ENCODE measurements at places on chromosomes 4 and X.
A peak's percentile ranks its signal among the peaks of the same experiment; 100 is the strongest.

DNA sequence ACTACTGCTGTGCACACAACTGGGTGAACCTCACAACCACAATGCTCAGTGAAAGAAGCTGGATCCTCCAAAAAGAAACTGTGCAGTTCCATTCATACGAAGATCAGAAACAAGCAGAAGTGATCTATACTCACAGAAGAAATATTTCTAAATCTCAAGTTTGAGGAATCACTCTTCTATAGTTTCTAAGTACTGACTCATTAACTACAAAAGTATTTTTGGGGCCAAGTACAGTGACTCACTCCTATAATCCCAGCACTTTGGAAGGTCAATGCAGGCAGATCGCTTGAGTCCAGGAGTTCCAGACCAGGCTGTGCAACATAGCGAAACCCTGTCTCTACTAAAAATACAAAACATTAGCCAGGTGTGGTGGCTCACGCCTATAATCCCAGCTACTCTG, 51.3 kb upstream of the RELL1 start:
- no peak for DNase-seq

DNA sequence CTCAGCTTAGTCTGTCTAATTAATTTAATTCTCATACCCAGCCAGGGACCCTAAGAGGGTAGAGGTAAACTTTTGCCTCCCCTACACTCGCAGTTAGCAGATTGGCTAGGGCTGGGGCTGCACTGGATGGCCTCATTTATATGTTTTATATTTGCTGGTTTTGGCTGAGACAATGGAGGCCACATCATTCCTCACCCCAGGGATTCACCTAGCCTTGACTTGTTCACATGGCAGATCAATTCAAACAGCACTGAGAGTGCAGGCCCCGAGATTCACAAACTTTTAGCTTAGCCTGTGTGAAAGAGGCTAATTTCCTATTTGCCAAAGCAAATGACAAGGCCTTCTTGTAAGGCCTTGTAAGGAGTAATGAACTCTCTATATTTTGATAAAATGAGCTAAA, 844.4 kb downstream of the ARAP2 start:
- DNase-seq, result no peak

- no peak for DNase-seq
Observed at GRCh38 chr4:139844459-139845036, 178.9 kb downstream of the MGST2 start.

GRCh38 chr4:163562496-163562895, 68.0 kb downstream of the TMA16 start:
- DNase-seq, result no peak

DNA sequence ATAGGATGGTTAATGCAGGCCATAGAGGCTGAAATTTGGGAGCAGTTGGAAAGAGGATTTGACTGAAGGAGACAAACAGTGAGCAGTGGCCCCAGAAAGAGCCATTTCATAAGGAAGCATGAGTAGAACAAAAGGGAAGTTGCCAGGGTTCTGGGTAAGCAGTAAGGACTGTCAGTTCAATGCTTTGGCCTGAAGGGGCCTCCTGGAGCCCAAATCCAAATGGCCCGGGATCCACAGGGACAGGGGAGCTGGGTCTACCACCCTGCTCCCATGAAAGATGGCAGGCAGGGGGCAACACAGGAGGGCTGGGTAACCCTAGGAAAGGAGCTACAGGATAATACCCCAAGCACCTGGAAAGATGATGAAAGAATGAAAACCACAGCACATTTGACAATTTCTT, 4.1 kb upstream of the INTS6L start:
- DNase-seq, result peak; percentile 26

DNA sequence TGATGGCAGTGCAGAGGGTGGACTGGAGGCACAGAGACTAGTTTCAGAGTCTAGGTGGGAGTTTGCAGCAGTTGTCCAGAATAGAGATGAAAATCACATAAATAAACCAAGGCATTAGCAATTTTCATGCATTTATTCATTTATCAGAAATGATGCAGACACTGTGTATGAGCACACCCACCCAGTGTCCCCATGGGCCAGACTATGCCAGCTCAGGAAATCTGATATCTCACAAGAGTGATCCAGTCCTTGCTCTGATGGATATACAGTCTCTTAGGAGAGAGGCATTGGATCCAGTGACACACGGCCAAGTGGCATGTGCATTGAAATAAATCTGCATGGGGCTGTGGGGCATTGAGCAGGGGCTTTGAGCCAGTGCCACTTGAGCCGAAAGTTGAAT, 228.2 kb downstream of the FRMPD4 start:
- no peak for DNase-seq

GRCh38 chrX:26606971-26607370, 391.0 kb downstream of the MAGEB5 start:
- DNase-seq, result no peak

- peak; percentile 94 for DNase-seq
Observed at GRCh38 chr4:24488399-24489164, 95.8 kb downstream of the DHX15 start.

GRCh38 chr4:173534434-173534833, 4.4 kb upstream of the HAND2 start:
- DNase-seq, result no peak

GRCh38 chrX:133390676-133391075, 24.6 kb downstream of the GPC4 start:
- DNase-seq, result no peak

- DNase-seq, result no peak
Observed at GRCh38 chr4:14877246-14878225, 124.7 kb upstream of the CPEB2 start.

DNA sequence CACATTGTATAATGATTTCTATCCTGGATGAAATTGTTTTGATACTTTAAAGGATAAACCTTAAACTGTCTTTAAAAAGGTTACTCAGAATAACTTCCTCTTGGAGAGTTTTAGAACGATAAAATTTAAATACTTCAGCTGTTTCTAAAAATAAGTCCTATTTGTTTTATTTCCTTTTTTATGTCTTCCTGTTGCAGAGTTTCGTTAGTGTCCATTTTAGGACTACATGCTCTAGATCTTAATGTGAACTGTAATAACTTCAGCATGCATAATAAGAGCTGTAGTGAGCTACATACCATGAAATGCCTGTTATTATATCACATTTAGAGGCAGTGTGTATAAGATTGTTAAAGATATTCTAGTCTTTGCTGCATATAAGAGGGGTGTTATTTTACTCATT, 14.6 kb downstream of the ATP10D start:
- no peak for DNase-seq

DNA sequence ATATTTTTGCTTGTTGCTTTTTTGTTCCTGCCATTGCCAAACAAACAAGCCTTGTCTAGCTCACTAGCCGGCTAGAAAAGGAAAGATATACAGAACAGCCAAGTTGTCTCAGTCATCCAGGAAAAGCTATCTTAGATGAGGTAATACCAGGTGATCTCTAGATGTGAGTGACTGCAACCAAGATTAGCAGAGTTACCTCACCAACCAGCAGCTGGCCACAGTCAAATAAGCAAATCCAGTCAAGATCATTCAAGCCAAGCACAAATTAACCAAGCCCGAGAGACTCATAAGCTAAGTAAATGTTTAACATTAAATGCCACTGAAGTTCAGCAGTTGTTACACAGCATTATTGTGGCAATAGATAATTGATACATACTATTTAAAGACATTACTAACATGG, 108.6 kb downstream of the CENPC start:
- DNase-seq, result no peak

- DNase-seq, result peak; percentile 41
Observed at GRCh38 chr4:120921456-120922380, 808 bp downstream of the PRDM5 start.

DNA sequence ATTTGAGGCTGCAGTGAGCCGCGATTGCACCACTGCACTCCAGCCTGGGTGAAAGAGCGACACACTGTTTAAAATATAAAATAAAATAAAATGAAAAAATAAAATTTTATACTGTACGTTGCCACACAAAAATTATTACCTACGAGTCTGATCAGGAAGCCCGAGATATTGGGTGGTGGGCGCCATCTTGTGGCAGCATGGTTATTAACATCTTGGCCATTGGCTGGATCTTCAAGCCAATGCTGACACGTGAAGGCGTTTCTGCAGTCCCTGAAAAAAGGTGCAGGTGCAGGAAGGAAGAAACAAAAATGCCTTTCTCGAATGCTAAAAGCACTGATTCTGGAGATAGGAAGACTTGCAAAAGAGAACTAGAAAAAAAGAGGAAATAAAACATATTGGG, 4.9 kb upstream of the TLR8 start:
- peak; percentile 52 for DNase-seq

- no peak for DNase-seq
Observed at GRCh38 chrX:146154191-146154590, 336.6 kb downstream of the SLITRK2 start.

DNA sequence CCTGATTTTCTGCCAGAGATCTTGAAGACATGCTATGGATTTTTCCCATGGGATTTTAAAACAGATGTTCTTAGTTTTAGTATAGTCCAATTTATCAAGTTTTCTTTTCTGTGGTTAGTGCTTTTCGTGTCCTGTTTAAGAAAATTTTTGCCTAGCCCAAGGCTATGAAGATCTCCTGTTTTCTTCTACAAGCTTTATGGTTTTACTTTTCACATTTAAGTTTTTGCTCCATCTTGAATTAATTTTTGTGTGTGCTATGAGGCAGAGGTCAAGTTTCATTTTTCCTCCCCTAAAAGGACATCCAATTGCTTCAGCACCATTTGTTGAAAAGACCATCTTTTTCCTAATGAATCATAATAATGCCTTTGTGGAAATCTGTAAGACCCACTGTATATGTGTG, 65.6 kb downstream of the POLR2B start:
- no peak for DNase-seq

DNA sequence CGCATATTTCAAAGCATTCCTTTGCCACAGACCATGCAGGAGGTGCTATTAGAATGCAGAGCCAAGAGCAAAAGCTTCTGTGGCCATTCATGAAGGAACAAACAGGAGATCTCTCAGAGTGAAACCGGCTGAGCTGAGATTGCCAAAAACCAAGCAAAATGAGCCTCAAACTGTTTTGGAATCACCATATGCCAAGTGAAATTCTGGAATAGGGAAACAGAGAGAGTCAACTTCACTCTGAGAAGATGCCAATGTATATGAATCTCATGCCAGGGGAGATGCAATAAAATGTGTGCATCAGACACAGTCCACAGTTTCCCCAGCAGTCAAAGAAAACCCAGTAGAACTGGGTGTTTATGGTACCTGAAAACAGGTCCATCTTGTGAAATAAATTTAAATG, 42.3 kb downstream of the SRPX start:
- DNase-seq, result no peak

DNA sequence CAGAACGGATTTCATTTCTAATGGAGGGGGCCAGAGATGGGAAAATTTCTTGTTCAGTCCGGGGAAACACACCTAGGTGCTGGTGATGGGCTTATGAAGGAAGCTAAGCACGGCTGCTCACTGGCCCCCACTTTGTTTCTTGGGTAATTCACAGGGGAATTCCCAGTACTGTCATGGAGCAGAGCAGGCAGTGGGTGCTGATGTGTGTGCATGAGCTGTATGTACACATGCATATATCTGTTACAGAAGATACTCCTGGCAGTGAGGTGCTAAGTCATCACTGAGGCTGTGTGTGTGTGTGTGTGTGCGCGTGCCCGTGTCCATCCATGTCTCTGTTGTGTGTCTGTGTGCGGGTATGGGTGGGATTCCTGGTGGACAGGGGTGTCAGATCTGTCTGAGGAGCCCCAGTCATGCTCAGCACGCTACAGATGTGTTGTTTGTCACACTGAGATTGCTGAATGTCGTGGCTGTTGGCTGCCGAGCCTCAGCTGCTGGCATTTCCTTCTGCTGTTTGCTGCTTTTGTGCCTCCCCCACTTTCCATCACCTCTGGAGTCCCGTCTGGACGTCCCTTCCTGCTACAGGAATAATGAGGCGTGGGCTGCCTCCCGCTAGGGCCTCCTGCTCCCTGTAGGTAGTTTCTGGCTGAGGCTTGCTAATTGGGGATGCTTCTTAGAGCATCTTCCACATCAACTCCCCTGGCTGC, 53.3 kb downstream of the JADE1 start:
- no peak for DNase-seq

GRCh38 chr4:139576219-139576618, 20.2 kb upstream of the SETD7 start:
- no peak for DNase-seq

- no peak for DNase-seq
Observed at GRCh38 chr4:109051054-109051453, 251.4 kb downstream of the COL25A1 start.

GRCh38 chrX:39910651-39911050, 187.1 kb downstream of the BCOR start:
- DNase-seq, result no peak

- no peak for DNase-seq
Observed at GRCh38 chrX:54473993-54474859, 21.8 kb downstream of the FGD1 start.

DNA sequence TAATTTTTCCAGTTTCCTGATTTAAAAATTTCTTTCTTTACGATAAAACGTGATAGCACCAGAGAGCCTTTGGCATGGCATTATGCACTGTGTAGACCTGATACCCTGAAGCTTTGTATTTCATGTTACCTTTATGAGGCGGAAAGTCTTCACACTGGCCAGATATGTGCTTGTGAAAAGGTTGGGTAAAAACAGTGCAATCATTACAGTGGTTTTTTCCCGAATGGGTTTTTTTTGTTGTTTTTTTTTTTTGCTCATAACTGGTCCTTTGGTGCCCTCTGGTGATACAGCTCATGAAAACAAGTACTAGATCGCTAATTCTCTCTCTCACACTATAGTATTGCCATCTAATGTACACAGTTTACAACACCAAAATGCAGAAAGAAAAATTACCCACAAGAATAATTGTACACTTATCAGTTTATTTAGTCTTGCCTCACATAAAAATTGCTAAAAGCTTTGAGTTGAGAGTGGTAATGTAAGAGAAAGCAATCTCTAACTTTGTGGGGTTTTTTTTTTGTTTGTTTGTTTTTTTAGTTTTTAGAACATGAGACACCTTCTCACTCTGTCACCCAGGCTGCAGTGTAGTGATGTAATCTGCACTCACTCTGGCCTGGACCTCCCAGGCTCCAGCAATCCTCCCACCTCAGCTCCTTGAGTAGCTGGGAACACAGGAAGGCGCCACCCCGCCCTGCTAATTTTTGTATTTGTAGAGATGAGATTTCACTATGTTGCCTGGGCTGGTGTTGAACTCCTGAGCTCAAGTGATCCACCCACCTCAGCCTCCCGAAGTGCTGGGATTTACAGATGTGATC, 21.3 kb downstream of the SPCS3 start:
- no peak for DNase-seq

GRCh38 chr4:31365006-31365690, 645.0 kb downstream of the PCDH7 start:
- DNase-seq, result no peak

DNA sequence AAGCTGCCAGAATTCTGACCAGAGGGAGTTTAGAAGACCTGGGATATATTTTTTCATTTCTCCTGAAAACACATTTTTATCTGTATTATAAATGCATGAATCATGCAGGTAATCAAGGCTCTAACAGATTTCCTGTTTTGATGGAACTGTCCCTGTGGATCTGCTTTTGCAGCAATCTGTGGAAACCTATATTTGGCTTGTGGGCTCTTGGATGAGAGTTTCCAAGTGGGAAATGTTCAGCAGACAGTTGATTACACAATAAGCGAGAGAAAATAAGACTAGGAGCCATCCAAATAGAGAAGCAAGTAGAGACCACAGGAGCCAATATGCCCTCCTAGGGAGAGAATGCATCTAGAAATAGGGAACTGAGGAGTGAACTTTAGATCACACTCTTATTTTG, 105.0 kb downstream of the NDST3 start:
- DNase-seq, result no peak

- DNase-seq, result no peak
Observed at GRCh38 chr4:123889507-123889906, 492.9 kb downstream of the SPRY1 start.
